ENCODE measurements at places on chromosomes 1 and 21. TPM values are rescaled to one million over a fixed set of nuclear protein-coding genes. Genes with fewer than 3 reads are reported as not detected.

MCOLN2 gene
- not detected for total RNA-seq

- DNase-seq = peak; percentile 91
These were observed at the start of gene CSRP1 for GRCh38 chr1:201506557-201507359. Gene CSRP1, minus strand, starts transcription at chr1:201507123. Its CDS starts 10,820 bp downstream, at chr1:201496303.

DNA sequence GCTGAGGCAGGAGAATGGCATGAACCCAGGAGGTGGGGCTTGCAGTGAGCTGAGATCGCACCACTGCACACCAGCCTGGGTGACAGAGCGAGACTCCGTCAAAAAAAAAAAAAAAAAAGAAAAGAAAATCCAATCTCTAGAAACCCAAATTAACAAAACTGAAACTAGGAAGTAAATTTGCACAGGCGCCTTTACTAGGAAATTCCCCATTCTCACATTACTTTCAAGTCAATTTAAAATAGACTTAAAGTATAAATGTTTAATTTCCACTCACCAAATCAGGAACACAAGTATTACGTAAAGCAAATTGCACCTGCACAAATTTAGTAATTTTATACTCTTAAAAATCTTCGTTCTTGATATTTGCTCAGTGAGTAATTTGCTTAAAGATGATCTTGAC, 67.8 kb upstream of the BCAR3 start:
- DNase-seq = no peak

DNA sequence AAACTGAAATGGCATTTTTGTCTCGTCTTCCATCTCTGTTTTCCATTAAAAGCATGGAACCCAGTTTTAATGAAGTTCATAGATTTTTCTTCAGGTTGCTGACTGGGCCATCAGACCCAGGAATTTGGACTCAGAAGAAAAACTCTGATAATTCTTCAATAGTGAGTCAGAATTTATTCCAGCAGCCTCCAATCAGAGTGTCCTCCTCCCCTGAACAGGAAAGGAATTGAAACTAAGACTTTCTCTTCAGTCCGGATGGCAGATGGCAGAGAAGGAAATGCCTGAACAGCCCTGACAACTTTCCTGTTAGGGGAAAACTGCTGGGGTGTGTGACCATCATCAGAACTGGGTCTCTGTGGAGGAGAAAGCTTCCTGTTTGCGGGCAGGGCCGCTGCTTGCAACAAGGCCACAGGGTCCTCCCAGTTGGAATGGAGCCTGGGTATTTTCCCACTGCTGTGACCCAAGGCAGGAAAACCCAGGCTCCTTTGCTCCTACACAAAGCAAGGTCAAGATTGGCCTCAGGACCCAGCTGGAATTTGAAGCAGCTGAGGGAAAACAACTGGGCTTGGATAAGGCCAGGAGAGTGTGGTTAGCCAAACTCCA, 20.7 kb downstream of the CD34 start:
- no peak for DNase-seq

ASPM gene
- total RNA-seq = 3.3 TPM

All from cardiac muscle cell (in vitro differentiated cells and primary cell).